ENCODE measurements at places on chromosomes 12 and 14.
A peak's percentile ranks its signal among the peaks of the same experiment; 100 is the strongest.

DNA sequence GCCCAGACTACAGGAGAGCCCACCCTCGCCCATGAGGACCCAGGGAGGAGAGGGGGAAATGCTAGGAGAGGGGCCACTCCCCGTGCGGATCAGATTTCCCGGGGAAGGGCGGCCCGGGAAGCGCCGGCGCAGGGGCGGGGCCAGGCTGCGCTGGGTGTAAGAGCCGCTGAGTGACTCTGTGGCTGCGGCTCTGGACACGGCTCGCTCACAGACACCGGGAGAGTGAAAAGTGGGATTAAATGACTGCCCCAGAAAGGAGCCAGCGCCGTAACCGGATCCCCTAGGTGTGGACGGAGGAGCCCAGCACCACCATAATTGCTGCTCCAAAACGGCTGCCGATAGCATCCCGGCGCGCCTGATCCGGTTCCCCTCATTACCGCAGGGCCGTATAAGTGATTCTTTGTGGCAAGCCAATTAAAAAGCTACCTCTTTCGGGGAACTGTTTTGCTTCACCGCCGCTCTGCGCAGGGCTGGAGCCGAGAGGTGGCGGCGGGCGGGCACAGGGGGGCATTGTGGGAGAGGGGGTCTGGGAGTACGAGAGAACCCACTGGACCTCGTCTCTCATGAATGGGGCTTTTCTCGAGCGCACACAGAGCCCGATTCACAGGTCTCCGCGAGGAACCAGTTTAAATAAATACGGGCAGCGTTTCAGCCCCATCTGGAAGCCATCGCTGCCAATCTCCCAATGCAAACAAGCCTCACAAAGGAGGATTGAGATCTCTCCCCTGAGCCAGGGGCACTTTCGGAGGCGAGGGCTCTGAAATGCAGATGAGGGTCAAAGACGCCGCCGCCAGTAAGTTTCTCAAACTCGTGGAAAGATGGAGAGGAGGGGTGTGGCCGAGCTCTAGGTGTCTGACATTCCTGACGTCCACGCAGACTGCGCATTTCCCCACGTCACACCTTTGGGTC, 2.5 kb downstream of the COL2A1 start:
- peak; percentile 79 for DNase-seq

GRCh38 chr12:115584156-115584555, 693.3 kb downstream of the MED13L start:
- no peak for DNase-seq

DNA sequence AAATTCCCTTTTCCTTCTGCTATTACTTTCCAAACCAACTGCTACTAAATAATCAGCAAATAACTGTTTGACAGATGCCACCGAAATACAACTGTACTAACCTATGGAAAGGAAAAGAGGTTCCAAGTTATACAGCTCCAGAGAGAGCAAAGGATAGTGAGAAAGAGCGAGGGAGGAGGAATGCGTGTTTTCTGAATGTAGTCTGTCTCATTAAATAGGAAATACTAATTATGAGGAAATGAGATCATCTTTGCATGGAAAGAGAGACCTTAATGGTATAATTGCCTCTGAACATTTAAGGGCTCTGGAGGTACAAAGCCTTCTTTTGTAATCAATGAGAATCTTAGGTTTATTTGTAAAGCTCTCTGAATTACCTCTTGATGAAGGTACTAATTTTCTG, 195.2 kb downstream of the APAF1 start:
- DNase-seq, result no peak

DNA sequence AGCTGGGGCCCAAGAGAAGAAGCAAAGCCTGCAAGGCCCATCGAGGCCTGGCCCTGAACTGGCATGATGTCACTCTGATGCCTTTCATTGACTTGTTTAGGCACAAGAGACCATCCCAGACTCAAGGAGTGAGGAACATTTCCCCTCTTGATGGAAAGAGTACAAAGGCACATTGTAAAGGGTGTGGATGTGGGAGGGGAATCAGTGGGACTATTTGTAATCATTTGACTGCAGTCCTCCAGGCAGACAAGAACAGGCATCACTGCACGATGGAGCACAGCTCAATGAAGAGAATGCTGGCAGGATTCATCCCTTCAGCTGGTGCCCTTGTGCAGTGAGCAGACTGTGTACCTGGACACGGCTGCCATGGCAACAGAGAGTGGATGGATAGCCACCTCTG, 87.9 kb downstream of the LGMN start:
- DNase-seq, result no peak

- peak; percentile 40 for DNase-seq
These were observed 94.4 kb downstream of the CRACR2A start for GRCh38 chr12:3658327-3659163.

- no peak for DNase-seq
These were observed 14.5 kb upstream of the FBRSL1 start for GRCh38 chr12:132475304-132476037.

GRCh38 chr12:110575326-110575725, 7.8 kb downstream of the PPTC7 start:
- DNase-seq, result peak; percentile 78

GRCh38 chr12:95622879-95623278, 71.6 kb upstream of the USP44 start:
- no peak for DNase-seq

- DNase-seq, result no peak
These were observed 703 bp downstream of the TMED10 start for GRCh38 chr14:75175677-75176141.

- peak; percentile 73 for DNase-seq
These were observed 1.6 kb downstream of the CMKLR1 start for GRCh38 chr12:108337235-108338223.

DNA sequence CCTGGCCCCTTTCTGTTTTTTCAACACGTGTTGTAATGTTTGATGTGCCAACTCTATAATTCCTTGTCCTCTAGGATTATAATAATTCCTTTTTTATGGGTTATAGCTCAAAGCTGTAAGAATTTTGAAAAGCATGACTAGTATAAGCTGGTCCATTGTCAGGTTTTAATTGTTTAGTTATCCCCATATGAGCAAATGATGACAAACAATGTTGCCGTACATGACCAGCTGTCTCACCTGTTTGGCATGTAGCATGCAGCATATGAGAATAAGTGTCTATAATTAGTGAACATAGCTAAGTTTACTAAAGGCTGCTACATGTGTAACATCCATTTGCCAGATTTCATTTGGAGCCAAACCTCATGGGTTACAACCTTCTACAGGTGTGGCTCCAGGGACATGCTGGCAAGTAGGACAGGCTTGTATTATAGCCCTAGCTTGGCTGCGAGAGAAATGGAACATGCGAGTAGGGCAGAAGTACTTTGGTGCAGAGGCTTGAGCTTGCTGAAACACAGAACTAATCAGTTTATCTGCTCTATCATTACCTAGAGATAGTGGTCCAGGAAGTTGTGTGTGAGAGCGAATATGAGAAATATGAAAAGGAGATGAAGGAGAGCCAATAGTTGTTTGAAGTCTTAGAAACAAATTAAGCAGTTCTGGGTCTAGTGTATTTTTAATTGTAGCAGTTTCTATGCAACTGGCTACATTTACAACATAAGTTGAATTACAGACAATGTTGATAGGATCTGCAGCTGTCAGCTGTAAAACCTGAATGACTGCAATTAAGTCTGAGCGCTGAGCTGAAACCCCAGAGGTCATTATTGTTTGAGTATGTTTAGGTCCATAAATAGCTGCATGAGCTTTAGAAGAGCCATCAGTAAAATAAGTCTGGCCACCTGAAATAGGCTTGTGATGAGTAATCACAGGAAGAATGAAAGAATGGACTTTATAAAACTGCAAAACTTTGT, 22.6 kb upstream of the MAPKAPK5 start:
- no peak for DNase-seq

- DNase-seq, result no peak
These were observed 18.0 kb upstream of the SNAPC1 start for GRCh38 chr14:61744238-61744637.

GRCh38 chr14:105864116-105864515, 337.7 kb downstream of the TMEM121 start:
- no peak for DNase-seq

DNA sequence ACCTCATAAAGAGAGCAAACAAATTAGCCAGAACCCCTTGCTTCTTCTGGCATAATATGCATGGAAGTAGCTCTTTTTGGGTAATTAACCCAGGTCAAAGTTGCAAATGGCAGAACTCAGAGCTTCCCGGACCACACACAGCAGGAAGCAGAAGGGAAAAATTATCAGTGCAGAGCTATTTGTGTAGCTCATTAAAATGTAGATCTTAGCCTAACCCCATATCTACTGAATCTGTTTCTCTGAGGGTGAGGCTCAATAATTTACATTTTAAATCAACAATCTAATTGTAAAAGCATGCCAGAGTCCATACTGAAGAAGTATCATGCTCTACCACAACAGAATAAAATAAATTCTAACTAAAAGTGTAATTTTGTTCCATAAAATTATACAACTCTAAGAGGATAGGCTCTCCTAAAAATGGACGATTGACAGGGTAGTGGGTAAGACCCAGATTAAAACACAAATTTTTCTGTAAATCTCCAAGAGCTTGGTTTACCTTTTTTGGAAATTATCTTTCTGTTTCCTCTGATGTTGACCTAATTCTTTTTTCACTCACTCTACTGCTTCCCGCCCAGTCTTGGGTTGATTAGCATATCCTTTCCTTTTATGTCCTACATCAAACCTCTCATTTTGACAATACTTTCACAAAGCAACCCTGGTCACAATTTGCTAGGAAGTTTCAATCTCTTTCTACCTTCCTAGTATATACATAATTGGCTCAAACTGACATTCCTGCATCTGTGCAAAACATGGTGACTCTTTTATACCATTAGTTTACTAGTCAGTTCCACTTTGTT, 213.3 kb upstream of the SLC16A7 start:
- no peak for DNase-seq

- DNase-seq, result no peak
These were observed 28.3 kb downstream of the OAS2 start for GRCh38 chr12:113006641-113007040.

DNA sequence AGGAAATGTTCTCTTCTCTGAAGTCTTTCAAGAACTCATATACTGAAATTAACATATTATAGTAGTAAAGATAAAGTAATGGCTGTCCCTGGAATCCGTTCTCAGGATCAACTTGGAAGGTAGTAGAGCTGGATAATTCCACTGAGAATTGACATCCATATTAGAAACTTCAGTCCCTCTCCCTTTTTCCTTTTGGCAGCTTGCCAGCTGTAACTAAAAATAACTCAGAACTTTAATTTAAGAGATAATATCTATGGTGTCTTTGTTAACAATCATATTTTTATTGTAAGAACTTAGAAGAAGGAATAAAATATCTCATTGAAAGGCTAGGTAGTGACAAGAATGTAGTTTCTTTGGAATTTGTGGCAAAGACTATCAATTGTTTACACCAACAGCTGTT, 61.4 kb upstream of the PLEKHA5 start:
- no peak for DNase-seq

- no peak for DNase-seq
These were observed 172.5 kb upstream of the FOXN3 start for GRCh38 chr14:89589400-89590118.

GRCh38 chr12:53267306-53267998, 647 bp upstream of the ESPL1 start:
- DNase-seq, result no peak

- no peak for DNase-seq
These were observed 13.9 kb upstream of the CACNA2D4 start for GRCh38 chr12:1932264-1932777.

DNA sequence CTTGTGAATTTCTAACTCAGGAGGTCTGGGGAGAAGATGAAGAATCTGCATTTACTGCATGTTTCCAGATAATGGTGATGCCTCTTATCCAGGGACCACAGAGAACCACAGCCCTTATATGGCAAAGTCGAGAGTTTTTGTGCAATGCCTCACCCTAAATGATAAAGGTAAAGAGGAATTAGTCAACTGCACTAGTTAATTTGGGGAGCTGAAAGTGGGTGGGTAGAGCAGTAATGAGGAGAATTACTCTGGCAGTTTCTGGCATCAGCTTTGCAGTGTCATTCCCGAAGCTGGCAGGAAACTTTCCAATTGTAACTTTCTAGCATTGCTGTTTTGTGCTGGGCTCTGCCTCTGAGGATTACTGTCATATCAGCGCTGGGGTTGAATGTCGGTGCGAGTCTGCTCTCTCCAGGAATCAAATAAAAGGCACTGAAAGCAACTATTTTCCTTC, 10.3 kb downstream of the EGLN3 start:
- no peak for DNase-seq

DNA sequence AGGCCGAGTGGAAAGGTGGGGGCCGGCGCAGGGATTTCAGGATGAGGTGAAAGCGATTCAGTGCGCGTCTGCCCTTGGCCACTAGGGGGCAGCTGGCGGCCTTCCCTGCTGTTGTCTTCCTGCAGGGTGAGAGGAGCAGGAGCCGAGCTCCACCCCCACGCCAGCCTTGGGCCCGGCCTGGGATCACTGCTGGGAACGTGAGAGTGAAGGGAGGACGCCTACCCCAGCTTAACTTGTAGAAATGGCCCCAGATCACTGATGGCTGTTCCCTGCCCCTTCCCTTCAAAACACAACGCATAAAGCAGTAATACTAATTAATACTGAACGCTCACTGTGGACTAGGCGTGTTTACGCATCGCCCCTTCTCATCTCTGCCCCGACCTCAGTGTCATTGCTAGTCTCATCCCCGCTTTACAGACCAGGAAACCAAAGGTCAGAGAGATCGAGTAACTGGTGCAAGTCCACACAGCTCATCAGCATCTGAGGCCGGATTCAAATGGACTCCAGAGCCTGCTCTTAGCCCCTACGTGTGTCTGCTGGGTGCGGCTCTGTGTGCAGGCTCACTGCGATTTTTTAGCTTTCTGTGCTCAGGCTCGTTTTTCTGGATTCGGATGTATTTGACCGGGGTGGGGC, 24.3 kb downstream of the MVK start:
- DNase-seq, result peak; percentile 99
